Forelimb muscle (tissue), 1 donor: ENCODE measurements at places on chromosomes 3 and 15. TPM values are rescaled to one million over a fixed set of nuclear protein-coding genes. Genes with fewer than 3 reads are reported as not detected.

The IL17RE gene
- polyA plus RNA-seq = 1.8 TPM

The SPTBN5 gene
- polyA plus RNA-seq = 1.9 TPM

The PTPRG gene
- 24.2 TPM for polyA plus RNA-seq

- no peak for DNase-seq
Observed at GRCh38 chr15:75200765-75201615, 692 bp upstream of the C15orf39 start.

DNA sequence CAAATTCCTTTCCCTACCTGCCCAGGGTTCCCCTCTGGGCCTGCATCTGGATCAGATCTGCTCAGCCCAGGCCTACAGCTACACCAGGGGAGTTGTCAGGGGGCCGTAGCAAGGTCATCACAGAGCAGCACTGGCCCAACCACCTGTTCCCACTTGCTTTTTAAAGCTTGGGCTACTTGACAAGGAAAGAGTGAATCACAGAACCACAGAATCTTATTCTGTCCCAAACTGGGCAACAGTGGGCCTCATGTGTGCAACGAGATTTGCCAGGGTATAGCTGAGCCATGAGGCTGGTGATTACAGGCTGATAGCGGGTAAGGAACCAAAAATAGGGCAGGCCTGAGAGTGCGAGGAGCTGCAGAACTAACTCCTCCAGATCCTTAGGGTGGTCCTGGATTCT is 66.7 kb downstream of the MYLK start:
- no peak for DNase-seq

- DNase-seq = no peak
Observed at GRCh38 chr3:48684480-48685143, 1.1 kb downstream of the NCKIPSD start.

- peak; percentile 81 for DNase-seq
Observed at GRCh38 chr15:100721758-100722550, 119.6 kb downstream of the ASB7 start.

- no peak for DNase-seq
Observed at GRCh38 chr3:124653797-124654469, 76.3 kb upstream of the UMPS start.

- DNase-seq = no peak
Observed at GRCh38 chr3:64460141-64460730, 227.6 kb downstream of the ADAMTS9 start.

DNA sequence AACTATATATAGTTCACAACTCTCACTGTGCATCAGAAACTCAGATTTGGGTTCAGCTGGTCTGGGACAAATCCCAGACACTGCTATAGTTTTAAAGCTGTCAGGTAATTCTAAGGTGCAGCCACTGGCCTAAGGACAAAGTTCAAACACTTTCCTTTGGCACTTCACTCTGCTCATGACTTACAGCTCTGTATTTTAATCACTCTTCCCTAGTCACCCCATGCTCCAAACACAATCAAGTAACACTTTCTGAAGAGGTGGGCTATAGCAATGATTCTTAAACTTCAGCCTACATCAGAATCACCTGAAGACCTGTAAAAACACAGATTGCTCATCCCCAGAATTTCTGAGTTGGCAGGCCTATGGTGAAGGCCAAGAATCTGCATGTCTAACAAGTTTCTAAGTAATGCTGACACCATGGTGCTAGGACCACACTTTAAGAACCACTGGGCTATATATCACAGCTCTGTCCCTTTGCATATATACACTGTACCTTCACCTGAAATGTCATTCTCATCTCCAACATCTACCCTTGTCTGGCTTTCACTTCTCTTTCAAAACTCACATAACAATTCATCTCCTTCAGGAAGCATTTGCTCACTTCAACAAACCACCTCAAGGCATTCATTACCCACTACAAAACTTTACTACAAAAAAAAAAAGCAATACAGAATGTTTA is 21.4 kb downstream of the STAG1 start:
- DNase-seq = no peak
